ENCODE measurements at places on chromosomes 6 and 20.

- DNase-seq: no peak
Observed at GRCh38 chr6:115592025-115592424, 468.7 kb downstream of the FRK start.

DNA sequence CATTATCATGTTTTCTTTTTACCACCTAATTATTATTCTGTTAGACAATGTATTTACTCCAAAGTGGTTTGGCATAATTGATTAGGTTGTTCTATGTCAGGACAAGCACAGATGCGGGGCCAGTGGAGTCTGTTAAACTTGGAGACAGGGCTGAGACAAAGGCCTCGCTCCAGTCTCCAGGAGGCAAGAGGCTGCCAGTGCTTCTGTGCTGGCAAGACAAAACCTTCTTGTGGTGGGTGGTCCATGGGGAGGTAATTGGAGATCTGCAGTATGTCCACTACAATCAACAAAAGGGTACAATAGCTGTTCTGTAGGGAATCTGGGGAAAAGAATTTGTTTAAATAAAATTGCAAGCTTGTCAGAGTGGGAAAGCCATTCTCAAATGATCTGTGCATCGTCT is 677.2 kb upstream of the SLC35B3 start:
- DNase-seq: no peak

- DNase-seq: no peak
Observed at GRCh38 chr20:12057778-12058177, 140.1 kb downstream of the BTBD3 start.

DNA sequence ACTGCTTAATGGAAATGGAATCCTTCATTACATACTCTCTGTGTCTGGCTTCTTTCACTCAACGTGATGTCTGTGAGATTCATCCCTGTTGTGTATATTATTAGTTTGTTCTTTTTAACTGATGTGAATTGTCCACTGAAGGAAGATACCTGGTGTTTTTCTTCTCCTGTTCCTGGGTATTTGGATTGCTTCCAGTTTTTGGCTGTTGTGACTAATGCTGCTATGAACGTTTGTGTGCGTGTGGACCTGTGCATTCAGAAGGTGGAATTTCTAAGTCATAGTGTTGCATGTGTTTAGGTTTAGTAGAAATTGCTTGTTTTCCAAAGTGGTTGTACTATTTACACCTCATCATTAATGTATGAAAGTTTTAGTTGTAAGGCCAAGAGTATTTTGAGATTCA is 3.8 kb downstream of the TULP4 start:
- DNase-seq: no peak

DNA sequence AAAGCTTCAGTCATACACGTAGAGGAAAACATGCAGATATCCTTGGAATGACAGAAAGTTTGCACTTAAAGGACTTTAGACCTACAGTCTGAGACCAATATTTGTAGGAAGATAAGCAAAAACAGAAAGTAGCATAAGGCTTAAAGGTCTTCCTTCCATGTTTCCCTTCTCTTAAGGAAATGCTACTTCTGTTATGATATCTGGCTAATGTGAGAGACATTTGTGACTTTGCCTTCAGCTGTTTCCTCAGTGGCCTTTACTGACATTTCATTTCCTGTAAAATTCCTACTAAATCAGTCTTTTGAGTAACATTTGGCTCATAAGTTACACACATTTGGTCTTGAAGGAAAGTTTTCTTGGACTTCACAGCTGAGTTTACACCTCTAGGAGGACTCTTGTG is 713.4 kb downstream of the TBC1D32 start:
- no peak for DNase-seq

GRCh38 chr20:39853636-39854035 is 835.4 kb downstream of the MAFB start:
- no peak for DNase-seq

GRCh38 chr6:1311400-1312202 is at the start of gene FOXQ1:
FOXQ1 (plus strand) TSS chr6:1312098; CDS start chr6:1312705, 607 bp downstream.
- no peak for DNase-seq

DNA sequence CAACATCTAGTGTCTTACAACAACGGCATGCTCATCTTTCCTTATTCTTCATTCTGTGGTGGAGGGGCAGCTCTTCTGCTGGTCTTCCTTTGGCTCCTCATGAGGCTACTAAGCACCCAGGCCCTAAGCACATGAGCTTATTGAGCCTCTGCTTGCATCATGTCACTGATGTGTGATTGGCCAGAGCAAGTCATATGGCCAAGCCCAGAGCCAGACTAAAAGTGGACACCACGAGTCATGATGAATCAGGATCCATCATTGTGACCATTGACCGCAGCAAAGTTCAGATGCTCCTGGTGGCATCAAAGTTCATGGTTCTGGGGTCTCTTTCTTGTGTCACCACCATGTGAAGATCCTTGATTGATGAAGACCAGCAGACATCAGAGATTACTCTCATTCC is 192.0 kb upstream of the FOXA2 start:
- DNase-seq: no peak

DNA sequence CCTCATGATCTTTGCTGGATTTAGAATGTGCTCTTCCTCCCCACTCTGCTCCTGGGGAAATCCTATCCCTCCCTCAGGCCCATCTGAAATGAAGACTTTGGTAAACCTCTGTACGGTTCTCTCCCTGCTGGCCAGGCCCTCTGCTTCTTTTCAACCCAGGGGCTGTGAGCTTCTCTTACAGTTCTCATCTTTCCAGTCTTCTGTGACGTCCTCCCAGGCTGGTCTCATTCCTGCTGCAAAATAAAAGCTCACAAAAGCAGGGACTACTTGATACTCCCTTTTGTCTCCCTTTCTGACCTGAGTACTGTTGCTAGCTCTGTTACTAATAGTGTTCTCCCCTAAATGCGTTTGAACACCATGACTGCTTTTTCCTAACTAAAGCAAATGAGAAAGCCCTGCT is 46.3 kb downstream of the UNC5CL start:
- DNase-seq: no peak

- no peak for DNase-seq
Observed at GRCh38 chr20:37850724-37851355, 52.1 kb upstream of the VSTM2L start.

GRCh38 chr6:157647261-157647915 is 175.7 kb upstream of the SNX9 start:
- no peak for DNase-seq

DNA sequence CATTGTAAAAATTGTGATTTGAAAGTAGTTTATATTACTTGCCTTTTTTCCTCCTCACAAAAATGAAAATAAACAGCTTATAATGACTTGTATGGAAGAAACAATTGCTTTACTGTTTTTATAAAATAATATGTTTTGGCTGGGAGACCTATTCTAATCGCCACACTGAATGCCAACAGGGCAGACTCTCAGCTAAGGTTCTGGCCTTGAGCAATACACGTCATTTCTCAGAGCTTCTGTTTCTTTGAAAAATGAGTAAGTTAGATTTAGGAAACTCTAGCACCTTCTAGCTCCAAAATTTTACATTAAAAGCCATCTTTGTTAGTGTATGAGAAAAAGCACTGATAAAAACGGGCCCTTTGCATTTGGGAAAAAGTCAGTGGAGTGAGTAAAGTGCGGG is 166.6 kb downstream of the ARID1B start:
- no peak for DNase-seq

GRCh38 chr20:64000906-64001305 is 20.0 kb downstream of the PRPF6 start:
- DNase-seq: no peak

DNA sequence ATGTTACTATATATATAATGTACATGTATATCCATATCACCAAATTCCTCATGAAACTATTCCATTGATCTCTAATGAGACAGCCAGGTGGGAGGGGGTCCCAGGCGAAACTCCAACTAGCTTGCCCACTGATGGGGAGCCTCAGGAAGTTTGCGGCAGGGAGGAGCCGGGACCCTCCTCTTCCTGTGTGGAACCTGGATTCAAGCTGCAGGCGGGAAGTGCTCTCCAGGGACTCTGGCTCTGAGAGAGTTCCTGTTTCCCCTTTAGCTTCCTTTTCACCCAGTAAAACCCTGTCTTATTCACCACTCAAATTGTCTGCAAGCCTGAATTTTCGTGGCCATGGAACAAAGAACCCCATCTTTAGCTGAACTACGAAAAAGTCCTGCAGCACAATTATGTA is 152.2 kb downstream of the OPN5 start:
- no peak for DNase-seq

DNA sequence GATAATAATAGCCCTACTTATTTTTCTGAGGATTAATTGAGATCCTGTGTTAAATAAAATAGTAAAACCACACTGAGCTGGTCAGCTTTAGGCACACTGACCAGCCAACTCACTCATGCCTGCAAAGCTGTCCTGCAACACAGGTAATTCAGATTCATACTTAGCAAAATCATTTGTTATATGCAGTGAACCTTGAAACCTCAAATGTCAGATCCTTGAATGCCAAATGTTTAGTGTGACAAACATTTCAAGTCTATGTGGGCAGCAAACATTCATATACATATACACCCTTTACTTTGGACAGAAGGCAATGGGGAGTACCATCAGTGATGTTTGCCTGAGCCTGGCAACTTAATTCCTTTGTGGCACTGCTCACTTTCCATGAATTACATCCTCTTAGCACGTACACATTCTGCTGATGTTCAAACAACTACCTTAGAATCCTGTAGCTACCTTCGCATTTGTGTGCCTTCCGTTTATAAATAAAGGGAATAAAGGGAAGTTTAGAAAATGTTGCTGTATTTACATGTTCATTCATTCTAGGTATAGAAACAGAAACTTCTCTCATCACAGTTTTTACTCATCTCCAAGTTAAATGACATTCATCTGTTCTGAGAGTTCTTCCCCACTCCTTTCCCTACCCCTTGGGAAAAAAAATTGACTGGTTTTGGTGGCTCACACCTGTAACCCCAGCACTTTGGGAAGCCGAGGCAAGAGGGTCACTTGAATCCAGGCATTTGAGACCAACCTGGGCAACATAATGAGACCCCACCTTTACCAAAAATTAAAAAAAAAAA is 140.8 kb downstream of the ZFAND3 start:
- DNase-seq: no peak

- DNase-seq: no peak
Observed at GRCh38 chr6:113184291-113184690, 672.9 kb upstream of the MARCKS start.

DNA sequence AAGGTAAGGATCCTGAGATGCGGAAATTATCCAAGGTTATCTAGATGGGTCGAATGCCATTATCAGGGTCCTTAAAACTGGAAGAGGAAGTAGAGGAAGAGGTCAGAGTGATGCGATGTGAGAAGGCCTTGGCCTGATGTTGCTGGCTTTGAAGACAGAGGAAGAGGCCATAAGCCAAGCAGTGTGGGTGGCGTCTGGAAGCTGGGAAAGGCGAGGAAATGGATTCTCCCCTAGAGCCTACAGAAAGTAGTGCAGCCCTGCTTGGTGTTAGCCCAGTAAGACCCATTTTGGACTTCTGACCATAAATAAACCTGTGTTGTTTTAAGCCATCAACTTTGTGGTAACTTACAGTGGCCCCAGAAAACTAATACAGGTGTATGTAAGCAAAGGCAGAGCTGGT is 2.0 kb downstream of the SRXN1 start:
- no peak for DNase-seq

DNA sequence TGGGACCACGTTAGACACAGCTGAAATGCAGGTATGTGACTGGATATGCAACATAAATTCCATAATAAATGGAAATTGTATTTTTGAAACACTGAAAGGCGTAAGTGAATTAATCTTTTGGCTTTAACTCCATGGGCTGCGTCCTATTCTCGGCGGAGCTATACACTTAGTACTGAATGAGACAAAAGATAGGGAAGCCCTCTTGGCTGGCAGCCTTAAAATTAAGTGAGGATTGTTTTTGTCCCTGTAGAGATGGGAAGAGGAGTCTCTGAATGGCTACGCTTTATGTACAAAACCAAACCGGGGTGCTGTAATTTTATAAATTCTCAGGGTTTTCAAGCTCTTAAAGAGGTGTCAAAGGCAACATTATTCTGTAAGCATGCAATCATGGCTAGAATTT is 429.8 kb downstream of the QKI start:
- DNase-seq: no peak

DNA sequence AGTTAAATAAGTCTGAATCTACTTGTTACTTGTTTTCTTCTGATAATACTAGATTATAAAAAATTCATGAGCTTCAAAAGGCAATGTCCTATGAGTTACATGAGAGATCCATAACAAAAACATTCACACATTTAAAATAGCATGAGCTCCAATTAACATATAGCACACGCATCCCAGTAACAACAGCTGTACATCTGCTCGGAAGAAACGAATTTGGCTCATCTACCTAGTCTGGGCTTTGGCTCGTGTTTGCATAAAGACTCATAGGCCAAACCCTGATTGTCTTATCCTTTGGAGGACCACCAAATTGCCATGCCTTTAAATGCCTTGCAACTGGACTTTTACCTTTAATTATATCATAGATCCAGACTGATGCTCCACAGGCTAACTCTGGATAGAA is 259.7 kb upstream of the CHD6 start:
- no peak for DNase-seq

DNA sequence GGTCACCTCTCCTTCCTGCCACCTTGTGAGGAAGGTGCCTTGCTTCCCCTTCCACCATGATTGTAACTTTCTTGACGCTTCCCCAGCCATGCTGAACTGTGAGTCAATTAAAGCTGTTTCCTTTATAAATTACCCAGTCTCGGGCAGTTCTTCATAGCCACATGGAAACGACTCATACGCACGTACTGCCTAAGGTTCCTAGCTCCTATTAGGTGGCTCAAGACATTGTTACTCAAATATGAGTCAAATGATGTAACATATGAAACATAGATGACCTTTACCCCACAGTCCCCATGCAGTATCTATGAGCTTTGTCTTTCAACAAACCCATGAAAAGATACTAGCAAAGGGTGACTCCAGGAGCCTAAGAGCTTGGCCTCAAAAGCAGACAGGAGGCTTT is 98.3 kb downstream of the SIM1 start:
- DNase-seq: no peak

GRCh38 chr6:53961679-53962370 is 149.4 kb upstream of the MLIP start:
- DNase-seq: no peak

GRCh38 chr20:33875055-33875454 is 63.9 kb downstream of the CHMP4B start:
- no peak for DNase-seq

Data from stimulated activated CD8-positive, alpha-beta memory T cell treated with anti-CD3 and anti-CD28 coated beads, Interleukin-2, amount 100 ng/mL, for 1 hour (primary cell).